ENCODE measurements at places on chromosomes 7 and 10.

DNA sequence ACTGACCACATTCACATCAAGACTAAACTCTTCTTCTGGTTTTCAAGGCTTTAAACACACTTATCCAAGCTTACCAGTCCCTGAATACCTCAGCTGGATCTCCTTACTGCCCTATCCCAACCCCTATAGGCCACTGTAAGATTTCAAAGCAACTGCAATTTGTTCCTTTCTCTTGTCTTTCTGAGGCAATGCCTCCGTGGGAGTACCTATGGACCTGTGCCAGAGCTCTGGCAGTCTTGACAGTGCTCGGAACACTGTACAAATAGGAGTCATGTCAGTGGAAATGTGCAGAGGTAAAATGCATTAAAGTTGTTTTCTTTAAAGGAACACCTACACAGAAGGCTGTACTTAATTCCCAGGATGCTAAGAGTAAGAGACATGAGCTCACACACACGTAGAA is 124.7 kb downstream of the CNOT4 start:
- peaks cover 1% of the 10 kb centered on the region for H3K4me1 ChIP-seq
- H3K27ac ChIP-seq, result no peak overlapping the region
- H3K36me3 ChIP-seq, result peaks cover 8% of the 10 kb centered on the region

GRCh38 chr7:40047661-40048060 is 86.8 kb downstream of the MPLKIP start:
- H3K4me1 ChIP-seq, result no peaks in the 10 kb centered on the region
- H3K27me3 ChIP-seq, result no peaks in the 10 kb centered on the region
- DNase-seq, result no peak

- no peaks in the 10 kb centered on the region for H3K4me1 ChIP-seq
- H3K4me3 ChIP-seq, result no peak overlapping the region
- no peak for DNase-seq
- H3K36me3 ChIP-seq, result no peaks in the 10 kb centered on the region
- H3K27me3 ChIP-seq, result no peaks in the 10 kb centered on the region
Observed at GRCh38 chr7:11430841-11431240, 401.2 kb downstream of the THSD7A start.

GRCh38 chr10:3473271-3473670 is 300.7 kb upstream of the PITRM1 start:
- H3K27ac ChIP-seq, result peak overlapping the region; percentile 20
- no peak overlapping the region for H3K4me3 ChIP-seq
- no peak for DNase-seq
- H3K4me1 ChIP-seq, result peaks cover 21% of the 10 kb centered on the region
- no peaks in the 10 kb centered on the region for H3K36me3 ChIP-seq

GRCh38 chr10:76649723-76650127 is 987.9 kb downstream of the KCNMA1 start:
- H3K36me3 ChIP-seq, result no peaks in the 10 kb centered on the region
- H3K4me3 ChIP-seq, result no peak overlapping the region
- H3K27ac ChIP-seq, result no peak overlapping the region
- DNase-seq, result peak; percentile 48

DNA sequence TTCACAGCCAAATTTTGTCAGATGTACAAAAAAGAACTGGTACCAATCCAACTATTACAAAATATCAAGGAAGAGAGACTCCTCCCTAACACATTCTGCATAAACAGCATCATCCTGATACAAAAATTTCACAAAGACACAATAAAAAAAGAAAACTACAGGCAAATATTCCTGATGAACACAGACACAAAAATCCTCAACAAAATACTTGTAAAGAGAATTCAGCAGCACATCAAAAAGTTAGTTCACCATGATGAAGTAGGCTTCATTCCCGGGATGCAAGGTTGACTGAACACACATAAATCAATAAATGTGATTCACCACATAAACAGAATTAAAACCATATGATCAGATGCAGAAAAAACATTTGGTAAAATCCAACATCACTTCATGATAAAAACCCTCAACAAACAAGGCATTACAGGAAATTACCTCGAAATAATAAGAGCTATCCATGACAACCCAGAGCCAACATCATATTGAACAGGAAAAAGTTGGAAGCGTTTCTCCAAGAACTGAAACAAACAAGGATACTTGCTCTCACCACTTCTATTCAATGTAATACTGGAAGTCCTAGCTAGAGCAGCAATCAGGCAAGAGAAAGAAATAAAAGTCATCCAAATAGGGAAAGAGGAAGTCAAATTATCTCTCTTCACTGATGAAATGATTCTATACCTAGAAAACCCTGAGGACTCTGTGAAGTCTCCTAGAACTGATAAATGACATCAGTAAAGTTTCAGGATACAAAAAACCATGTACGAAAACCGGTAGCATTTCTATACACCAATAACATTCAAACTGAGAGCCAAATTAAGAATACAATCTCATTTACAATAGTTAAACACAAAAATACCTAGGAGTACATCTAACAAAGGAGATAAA is 223.1 kb downstream of the REEP3 start:
- DNase-seq, result no peak
- H3K27me3 ChIP-seq, result no peaks in the 10 kb centered on the region
- H3K36me3 ChIP-seq, result no peaks in the 10 kb centered on the region
- no peak overlapping the region for H3K4me3 ChIP-seq
- no peak overlapping the region for H3K27ac ChIP-seq

GRCh38 chr7:100565133-100565571 is 8.5 kb downstream of the SAP25 start:
- no peak for DNase-seq
- no peak overlapping the region for H3K27ac ChIP-seq
- H3K4me1 ChIP-seq, result peaks cover 20% of the 10 kb centered on the region

GRCh38 chr10:4279655-4280054 is 494.6 kb upstream of the KLF6 start:
- DNase-seq, result peak; percentile 38
- H3K4me1 ChIP-seq, result peaks cover 7% of the 10 kb centered on the region
- H3K4me3 ChIP-seq, result no peak overlapping the region

- peak overlapping the region; percentile 87 for H3K27ac ChIP-seq
- DNase-seq, result peak; percentile 97
- peaks cover 54% of the 10 kb centered on the region for H3K4me1 ChIP-seq
- H3K4me3 ChIP-seq, result no peak overlapping the region
- no peaks in the 10 kb centered on the region for H3K27me3 ChIP-seq
- peaks cover 47% of the 10 kb centered on the region for H3K36me3 ChIP-seq
Observed at GRCh38 chr7:47501406-47501805, 80.5 kb downstream of the TNS3 start.

GRCh38 chr7:107744345-107744750 is 406 bp downstream of the CBLL1 start:
- DNase-seq, result no peak
- H3K36me3 ChIP-seq, result peaks cover 7% of the 10 kb centered on the region
- H3K4me3 ChIP-seq, result peak overlapping the region; percentile 95

DNA sequence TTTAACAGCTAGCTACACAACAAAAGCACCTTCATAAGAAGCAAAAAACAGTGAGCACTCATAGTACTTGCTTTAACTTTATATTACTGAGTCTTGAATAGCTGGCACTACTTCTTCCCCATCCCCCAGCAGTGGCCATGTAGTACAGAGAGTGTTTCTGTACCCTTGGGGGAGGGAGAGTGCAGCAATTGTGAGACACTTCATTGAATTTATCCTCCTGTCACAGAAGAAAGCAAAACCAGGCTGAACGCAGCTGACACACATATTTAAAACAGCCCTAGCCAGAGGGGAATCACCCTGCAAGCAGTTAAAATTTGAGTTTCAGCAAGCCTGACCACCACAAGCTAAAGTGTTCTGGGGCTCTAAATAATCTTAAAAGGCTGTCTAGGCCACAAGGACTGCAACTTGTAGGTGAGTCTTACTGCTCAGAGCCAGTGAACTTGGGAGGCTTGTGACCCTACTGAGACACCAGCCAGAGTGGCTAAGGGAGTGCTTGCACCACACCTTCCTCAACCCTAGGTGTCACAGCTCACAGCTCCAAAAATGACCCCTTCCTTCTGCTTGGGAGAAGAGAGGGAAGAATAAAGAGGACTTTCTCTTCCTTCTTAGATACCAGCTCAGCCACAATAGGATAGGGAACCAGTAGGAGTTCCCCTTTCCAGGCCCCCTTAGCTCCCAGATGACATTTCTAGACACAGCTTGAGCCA is 97.7 kb upstream of the MEOX2 start:
- peak; percentile 40 for DNase-seq
- H3K27ac ChIP-seq, result no peak overlapping the region
- H3K27me3 ChIP-seq, result no peaks in the 10 kb centered on the region
- H3K36me3 ChIP-seq, result no peaks in the 10 kb centered on the region
- H3K4me3 ChIP-seq, result no peak overlapping the region

GRCh38 chr7:133609806-133610205 is 356.9 kb downstream of the EXOC4 start:
- no peak overlapping the region for H3K27ac ChIP-seq
- no peaks in the 10 kb centered on the region for H3K4me1 ChIP-seq
- no peaks in the 10 kb centered on the region for H3K36me3 ChIP-seq
- no peak overlapping the region for H3K4me3 ChIP-seq
- H3K27me3 ChIP-seq, result no peaks in the 10 kb centered on the region
- no peak for DNase-seq

DNA sequence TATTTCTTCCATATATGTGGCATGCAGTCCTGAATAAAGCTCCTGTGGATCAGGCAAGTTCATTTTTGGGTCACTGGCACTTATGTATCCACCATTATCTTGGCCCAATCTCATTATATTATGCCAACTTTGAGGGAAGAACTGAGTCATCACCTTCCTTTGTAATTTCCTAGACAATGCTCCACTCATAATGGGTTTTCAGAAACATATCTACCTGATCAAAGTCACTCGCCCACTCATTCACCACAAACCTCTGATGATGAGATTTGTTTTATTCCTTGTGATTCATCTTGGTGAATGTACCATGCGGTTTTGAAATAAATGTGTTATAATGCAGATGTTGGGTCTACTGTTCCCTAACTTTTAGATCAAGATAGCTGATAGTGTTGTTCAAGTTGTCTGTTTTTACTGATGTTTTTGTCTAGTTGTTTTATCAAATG is 525.8 kb downstream of the KIF20B start:
- DNase-seq, result no peak
- H3K27me3 ChIP-seq, result no peaks in the 10 kb centered on the region
- no peak overlapping the region for H3K27ac ChIP-seq
- H3K36me3 ChIP-seq, result no peaks in the 10 kb centered on the region

DNA sequence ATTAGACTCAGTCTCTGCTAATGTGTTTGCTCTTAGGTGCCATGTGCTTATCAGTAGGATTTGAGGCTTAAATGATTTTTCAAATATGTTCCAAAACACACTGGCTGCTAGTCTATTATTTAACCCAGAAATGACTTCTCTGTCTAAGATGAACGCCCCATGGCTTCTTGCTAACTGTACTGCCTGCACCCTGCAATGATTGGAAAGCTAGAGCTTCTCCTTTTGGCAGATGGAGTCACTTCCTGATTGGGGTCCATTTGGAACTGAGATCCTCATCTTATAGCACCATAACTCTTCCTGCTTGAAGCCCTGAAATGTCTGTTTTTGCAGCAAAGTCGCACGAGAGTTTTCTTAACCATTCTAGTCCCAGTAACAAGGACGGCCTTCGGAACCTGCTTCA is 186.5 kb upstream of the ADO start:
- H3K36me3 ChIP-seq, result no peaks in the 10 kb centered on the region
- peaks cover 7% of the 10 kb centered on the region for H3K4me1 ChIP-seq
- no peak overlapping the region for H3K27ac ChIP-seq
- DNase-seq, result no peak
- H3K27me3 ChIP-seq, result no peaks in the 10 kb centered on the region

- H3K4me3 ChIP-seq, result peak overlapping the region; percentile 98
- H3K27me3 ChIP-seq, result no peaks in the 10 kb centered on the region
- H3K4me1 ChIP-seq, result peaks cover 12% of the 10 kb centered on the region
- no peak for DNase-seq
- H3K27ac ChIP-seq, result no peak overlapping the region
Observed at GRCh38 chr10:56359837-56360236, 1.2 kb downstream of the ZWINT start.

DNA sequence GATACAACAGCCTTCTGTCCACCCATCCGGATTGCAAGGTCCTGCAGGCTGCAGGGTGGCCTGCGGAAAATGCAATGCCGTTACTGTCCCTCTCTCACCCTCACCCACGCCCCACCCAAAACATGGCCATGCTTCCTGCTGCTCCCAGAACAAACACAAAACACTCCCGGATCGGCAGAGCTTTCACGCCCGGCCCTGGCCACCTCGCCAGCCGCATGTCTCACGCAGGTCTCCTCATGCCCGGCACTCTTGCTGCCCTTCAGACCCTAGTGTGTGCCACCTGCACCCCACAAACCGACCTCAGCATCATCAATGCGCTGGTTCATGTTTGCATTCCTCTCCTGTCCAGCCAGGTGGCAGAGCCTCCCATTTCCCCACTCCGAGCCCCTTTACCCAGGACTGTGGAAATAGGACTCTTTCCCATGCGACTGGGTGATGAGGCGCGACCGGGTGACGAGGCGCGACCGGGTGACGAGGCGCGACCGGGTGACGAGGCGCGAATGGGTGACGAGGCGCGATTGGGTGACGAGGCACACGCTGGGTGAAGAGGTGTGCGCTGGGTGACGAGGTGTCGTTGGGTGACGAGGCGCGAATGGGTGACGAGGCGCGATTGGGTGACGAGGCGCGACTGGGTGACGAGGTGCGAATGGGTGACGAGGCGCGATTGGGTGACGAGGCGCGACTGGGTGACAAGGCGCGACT is 8.9 kb upstream of the NOM1 start:
- no peak for DNase-seq
- no peak overlapping the region for H3K4me3 ChIP-seq
- H3K4me1 ChIP-seq, result no peaks in the 10 kb centered on the region
- H3K36me3 ChIP-seq, result no peaks in the 10 kb centered on the region
- H3K27ac ChIP-seq, result no peak overlapping the region
- H3K27me3 ChIP-seq, result peaks cover 31% of the 10 kb centered on the region

- no peaks in the 10 kb centered on the region for H3K27me3 ChIP-seq
- no peaks in the 10 kb centered on the region for H3K36me3 ChIP-seq
- H3K4me1 ChIP-seq, result peaks cover 14% of the 10 kb centered on the region
- DNase-seq, result peak; percentile 59
Observed at GRCh38 chr10:68156373-68157185, 47.3 kb downstream of the MYPN start.

DNA sequence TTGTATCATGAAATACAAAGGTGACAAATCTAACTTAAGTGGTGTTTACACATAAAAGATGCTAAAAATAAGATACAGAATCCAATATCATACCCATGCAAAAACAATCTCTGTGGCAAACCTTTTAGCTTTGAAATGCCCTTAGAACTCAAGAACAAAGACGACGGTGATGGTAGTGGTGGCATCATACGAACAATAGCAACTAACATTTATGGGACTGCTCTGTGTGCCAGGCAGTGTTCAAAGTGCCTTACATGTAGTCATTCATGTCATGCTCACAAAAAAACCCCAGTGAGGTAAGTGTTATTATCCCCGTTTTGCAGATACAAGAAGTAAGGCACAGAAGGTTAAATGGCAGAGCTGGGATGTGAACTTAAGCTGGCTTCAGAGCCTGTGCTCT is 563.9 kb downstream of the PARD3 start:
- no peak overlapping the region for H3K27ac ChIP-seq
- peaks cover 9% of the 10 kb centered on the region for H3K4me1 ChIP-seq
- H3K4me3 ChIP-seq, result no peak overlapping the region
- H3K36me3 ChIP-seq, result peaks cover 8% of the 10 kb centered on the region
- H3K27me3 ChIP-seq, result no peaks in the 10 kb centered on the region

All from mesenchymal stem cell (in vitro differentiated cells and primary cell).